ENCODE measurements at places on chromosomes 7 and 10.
A peak's percentile ranks its signal among the peaks of the same experiment; 100 is the strongest.

DNA sequence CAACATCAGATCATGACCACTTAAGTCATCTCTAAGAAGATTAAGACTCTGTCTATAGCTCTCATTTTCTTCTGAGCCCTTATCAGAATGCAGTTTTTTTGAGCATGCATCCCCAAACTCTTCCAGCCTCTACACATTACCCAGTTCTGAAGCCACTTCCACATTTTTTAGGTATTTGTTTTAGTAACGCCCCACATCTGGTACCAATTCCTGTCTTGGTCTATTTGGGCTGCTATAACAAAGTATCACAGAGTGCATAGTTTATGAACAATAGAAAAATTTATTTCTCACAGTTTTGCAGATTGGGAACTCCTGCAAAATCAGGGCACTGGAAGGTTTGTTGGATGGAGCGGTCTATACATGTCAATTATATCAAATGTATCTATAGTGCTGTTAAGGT, 107.7 kb upstream of the KCND2 start:
- DNase-seq, result no peak

- no peak for DNase-seq
Measured at GRCh38 chr7:109224100-109224499, 654.4 kb downstream of the DNAJB9 start.

- no peak for DNase-seq
Measured at GRCh38 chr10:8229153-8229552, 174.7 kb downstream of the GATA3 start.

DNA sequence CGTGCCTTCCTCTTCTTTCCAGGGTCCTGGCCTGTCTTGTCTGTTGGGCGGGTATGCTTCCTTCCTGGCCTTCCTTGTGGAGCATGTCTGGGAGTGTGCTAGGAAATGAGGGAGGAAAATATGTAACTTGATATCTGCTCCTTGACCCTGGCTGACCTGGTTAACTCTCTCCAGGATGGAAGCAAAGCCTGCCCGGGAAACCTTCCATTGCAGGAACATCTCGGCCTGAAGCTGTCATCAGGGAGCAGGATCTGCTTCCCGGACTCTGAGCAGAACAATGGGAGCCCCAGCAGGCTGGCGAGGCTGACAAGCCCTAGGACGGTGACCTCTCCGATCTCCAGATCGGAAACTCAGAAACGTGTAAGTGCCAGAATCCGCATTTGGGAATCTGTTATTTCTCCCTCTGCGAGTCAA, 340.3 kb downstream of the FRMD4A start:
- no peak for DNase-seq

DNA sequence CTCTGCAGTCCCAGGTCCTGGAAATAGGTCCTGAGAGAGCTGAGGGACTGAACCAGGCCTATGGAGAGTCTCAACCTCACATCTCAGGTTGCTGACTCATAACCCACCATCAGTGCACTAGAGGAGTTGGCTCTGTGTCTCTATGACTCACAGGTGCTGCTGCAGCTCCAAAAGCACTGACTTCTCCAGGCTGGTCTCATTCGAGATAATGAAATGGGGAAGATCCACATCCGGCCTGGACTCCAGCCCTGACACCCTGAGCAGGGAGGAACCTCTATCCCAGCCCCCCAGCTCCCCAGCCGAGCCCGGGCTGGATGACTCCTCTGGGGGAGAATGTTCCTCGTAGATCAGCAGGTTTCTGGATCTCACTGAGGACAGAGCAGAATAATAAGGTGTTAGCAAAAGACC, 35.5 kb upstream of the DGKI start:
- DNase-seq, result no peak

GRCh38 chr7:152527610-152528032, 91.8 kb upstream of the KMT2C start:
- DNase-seq, result no peak

GRCh38 chr7:22115689-22116088, 170.0 kb upstream of the CDCA7L start:
- no peak for DNase-seq

GRCh38 chr7:100465299-100465698, 1.2 kb upstream of the SPACDR start:
- DNase-seq, result no peak

DNA sequence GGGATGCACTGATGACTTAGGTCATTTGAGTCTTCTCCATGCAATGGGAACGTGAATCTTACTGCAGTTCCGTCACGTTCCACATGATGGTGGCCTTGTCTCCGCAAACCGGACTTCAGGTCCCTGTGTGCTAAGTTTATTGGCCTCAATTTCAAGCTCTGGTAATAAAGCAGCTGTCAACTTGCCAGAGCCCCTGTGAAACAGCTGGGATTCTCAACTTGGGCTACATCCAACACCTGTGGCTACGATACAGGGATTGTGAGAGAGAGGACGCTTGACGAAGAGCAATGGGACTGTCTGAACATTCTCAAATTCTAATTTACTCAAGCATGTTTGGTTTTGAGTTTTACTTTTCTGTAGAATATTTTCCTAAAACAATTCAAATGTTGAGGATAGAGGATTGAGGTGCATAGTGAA, 174.2 kb downstream of the PTN start:
- no peak for DNase-seq

- DNase-seq, result no peak
Measured at GRCh38 chr10:97428572-97428981, 2.6 kb downstream of the PGAM1 start.

DNA sequence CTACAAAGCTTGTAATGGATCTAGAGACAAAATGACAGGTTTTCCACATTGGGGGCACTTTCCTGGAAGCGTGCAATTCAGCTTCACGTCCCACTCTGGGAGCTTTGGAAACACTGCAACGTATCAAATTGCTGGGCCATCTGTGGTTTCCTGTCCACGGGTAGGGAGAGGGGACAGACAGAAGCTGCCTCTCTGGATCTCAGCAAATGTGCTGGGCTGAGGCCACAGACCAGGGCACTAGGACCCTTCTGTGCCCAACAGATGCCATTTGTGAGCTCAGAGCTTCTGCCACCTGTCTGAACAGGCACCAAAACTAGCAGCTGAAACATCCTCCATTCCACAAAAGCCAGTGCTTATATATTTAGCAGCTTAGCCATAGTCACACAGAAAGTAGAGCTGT, 40.9 kb upstream of the FRMD4A start:
- DNase-seq, result no peak

- DNase-seq, result no peak
Measured at GRCh38 chr10:115882021-115882420, 391.0 kb downstream of the GFRA1 start.

DNA sequence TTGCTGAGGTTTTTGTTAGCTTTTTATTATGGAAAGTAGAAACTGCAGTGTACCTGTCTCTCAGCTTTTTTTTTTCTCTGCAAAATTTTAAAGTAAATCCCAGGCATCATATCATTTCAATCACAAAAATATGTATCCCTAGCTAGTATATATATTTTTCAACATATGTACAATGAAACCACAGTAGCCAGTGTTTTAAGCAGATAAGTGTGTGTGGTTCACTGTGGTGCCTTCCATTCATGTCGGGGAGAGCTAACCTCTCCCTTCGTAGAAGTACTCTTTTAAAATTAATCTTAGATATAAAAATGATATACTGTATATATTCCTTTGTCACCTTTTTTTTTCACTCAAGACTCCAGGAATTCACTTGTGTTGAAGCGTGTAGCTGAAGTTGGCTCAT, 22.7 kb downstream of the CUL1 start:
- DNase-seq, result no peak

GRCh38 chr10:73404690-73405089, 9.2 kb downstream of the ANXA7 start:
- DNase-seq, result no peak

- DNase-seq, result no peak
Measured at GRCh38 chr7:36526863-36527548, 137.3 kb downstream of the ANLN start.

GRCh38 chr10:62374862-62375710, 917 bp downstream of the ZNF365 start:
- no peak for DNase-seq

DNA sequence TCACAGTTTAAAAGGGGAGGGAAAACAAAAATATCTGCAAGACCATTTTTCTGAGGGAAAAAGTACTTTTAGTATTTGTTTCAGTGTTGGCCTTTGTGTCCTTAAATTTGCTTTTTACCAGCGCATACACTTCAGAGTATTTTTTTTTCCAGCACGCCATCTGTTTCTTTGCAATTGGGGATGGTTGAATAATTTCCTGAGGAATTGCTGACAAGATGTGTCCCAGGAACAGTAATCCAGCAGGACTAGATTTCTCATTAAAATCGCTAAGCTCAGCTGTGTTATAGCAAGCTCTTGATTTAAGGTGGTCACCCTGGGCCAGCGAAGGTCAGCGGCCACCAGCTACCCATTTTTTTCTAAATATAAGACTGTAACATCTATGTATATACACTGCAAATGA, 156.9 kb upstream of the RHOBTB1 start:
- no peak for DNase-seq

DNA sequence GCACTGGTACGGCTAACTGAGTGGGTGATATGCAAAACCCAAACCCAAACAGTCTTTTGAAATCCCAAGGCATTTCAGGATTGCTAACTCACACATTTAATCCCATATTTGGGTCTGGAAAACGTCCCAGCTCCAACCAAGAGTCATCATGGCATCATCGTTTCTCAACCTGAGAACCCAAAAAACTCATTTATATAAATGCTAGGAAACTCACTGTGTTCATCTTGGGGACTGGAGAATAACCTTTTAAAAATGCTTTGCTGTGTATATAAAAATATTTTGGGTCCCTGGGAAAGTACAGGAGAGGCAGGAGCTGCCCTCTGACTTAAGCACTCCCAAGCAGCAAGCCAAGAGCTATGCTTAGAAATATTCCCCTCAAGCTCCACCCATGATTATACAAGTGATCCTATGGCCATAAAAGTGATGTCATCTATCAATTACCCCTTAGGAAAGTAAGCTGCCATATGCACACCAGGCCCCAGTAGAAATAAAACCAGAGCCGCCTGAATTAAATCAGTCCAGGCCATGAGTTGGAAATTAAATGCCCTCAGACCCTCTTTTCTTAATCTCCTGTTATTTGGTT, 352.1 kb downstream of the FRMD4A start:
- DNase-seq, result no peak

DNA sequence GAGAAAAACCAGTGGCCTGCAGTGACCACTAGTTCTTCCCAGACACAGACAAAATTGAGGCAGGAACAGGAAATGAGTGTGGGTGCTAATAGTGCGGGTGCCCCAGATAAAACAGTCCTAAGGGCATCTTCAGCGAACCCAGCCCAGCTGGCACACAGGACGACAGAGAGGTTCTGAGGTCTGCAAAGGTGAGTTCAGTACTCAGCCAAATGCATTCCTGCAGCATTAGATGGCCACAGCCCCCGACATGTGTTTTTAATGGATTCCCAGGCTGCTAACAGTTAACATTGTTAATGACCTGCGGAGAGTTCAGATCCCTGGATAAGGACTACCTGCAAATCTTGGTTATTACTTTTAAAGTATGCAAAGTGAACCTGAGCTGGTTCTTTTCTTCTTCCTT, 196.0 kb downstream of the HIBADH start:
- no peak for DNase-seq

GRCh38 chr7:3266240-3266639, 34.8 kb upstream of the SDK1 start:
- no peak for DNase-seq

GRCh38 chr10:127157506-127158200, 38.7 kb downstream of the INSYN2A start:
- DNase-seq, result no peak

DNA sequence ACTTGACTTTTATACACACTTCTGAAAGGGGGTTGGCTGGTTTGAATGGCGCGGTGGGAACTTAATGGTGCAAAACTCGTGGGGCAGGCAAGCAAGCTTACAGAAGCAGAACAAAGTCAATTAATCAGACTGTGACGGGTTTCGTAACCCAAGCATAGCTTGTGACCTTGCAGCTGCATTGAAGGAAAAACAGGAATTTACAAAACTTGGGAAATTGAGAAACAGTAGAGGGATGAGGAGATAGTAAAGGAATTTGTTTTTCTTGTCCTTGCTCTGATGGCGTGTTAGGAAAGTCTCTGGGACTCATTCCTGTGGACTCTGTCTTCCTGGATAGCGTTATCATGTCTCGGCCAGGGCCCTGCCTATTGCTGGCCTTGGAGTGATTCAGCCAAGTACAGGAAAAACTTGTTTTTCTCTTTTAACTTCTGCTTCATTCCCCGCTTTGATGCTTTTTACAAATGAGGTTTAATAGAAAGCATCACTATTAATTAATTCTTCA, 220.0 kb upstream of the KCND2 start:
- no peak for DNase-seq

GRCh38 chr7:150950496-150951180, 27.5 kb downstream of the KCNH2 start:
- no peak for DNase-seq

DNA sequence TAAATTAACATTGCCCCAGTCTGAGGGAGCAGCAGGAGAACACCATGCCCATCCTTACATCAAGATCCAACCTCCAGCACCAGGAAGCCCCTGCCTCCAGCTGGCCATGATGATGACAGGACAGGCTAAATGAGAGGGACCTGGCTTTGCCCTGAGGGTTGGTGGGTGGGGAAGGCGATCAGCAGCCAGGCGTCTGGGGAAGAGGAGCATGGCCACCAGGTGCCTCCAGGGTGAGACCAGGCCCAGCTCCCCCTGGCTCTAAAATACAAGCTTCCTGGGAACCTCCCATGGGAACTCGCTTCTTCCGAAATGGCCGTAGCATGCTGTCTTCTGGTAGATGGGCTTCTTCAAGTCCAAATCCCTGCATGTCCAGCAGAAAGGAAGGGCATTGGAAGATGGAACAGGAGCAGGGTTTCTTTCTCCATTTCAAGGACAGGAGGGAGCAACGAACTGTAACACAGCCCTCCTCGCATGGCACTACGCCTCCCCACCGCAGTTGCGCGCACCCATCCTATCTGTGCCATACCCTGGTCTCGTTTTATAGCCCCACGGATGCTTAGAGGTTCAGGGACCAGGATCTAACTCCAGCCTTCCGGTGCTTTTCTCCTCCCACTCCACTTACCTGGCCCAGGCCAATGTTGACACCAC, 15.8 kb downstream of the MAT1A start:
- DNase-seq, result peak; percentile 57

DNA sequence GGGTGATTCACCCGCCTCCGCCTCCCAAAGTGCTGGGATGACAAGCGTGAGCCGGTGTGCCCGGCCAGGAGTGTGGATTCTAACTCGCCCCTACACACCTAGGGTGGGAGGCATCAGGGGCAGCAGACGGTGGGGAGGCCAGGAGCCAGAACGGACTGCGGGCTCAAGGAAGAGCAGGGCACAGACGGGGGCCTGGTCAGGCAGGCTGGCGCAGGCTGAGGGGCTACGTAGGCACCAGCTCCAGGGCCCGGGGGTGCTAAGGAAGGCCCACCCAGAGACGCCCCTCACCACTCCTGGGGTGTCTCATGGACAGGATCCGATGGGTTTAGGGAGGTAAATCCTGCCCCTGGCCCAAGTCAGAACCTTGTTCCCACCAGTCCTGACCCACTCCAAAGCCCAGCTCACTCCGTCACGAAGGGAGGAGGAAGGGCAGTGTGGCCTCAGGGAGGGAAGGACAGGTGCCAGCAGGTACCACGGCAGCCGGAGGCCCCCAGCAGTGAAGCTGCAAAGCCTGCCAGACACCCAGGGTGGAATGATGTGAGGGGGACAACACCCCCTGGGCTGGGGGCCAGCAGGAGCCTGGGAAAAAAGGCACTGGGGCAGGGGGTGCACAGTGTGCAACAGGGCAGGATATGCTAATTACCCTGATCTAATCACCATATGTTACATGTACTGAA, 251.4 kb downstream of the MAD1L1 start:
- DNase-seq, result no peak

Measured in osteocyte (in vitro differentiated cells).